ENCODE measurements at places on chromosomes 5 and 9.

- DNase-seq: peak; percentile 17
Measured at GRCh38 chr5:133322743-133323142, 270.9 kb downstream of the HSPA4 start.

DNA sequence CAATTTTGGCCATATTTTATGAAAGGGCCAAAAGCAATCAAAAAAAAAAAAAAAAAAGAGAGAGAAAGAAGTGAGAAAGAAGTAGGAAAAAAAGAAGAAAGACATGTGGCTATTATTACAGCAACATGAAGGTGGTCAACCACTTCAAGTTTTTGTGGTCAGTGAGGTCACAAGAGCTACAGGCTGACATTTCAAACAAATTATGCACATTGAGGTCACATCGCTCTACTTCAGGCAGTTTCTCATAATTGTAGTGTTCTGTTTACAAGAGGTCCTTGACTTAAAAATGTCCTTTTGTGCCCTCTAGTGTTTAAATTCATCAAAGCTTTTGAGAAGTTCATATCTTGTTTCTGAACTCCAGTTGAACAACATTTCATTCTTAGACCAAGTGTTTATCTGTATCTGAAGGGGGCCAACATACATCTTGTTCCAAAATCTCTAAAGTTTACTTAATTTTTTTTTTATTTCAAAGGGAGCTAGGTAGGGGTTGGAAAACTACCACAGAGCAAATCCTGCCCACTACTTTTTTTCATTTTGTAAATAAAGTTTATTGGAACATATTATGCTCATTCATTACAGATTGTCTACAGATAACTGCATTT is 513.1 kb downstream of the PDE4D start:
- peak; percentile 35 for DNase-seq

DNA sequence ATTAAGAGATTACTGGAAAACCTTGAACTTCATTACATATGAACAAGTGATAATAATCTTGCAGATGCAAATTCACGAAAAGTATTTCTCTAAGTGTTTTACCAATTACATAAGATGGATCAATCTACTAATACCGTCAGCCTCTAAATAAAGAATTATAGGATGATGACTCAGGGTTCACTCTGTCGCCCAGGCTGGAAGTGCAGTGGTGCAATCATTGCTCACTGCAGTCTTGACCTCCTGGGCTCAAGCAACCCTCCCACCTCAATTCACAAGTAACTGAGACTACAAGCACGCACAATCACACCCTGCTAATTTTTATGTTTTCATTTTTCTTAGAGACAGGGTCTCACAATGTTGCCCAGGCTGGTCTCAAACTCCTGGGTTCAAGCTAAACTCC is 56.1 kb downstream of the CHD1 start:
- no peak for DNase-seq

DNA sequence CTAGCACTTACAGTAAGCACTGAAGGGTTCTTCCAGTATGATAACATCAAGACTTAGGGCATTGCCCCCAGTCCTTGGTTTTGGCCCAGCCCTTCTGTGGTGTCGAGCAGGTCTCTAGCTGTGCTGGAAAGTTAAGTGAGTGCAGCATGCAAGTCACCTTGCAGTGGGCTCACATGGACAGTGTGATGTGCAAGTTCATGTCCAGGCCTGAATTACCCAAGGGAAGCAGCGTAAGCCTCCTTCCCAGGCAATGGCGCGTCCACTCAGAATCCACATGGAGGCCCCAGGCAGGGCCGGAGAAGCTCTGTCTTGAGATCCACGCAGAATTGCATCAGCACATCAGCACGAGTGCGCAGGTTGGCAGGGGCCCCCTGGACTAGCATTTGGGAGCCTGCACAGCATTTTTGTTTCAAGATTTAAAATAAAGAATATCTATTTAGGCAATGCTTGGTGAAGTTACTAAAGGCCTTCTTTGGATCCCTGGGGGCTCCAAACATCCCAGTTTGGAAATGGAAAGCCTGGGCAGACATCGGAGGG is 108.4 kb upstream of the ALDH1B1 start:
- DNase-seq: no peak

GRCh38 chr5:154084062-154084639 is 45.4 kb downstream of the MFAP3 start:
- DNase-seq: no peak

DNA sequence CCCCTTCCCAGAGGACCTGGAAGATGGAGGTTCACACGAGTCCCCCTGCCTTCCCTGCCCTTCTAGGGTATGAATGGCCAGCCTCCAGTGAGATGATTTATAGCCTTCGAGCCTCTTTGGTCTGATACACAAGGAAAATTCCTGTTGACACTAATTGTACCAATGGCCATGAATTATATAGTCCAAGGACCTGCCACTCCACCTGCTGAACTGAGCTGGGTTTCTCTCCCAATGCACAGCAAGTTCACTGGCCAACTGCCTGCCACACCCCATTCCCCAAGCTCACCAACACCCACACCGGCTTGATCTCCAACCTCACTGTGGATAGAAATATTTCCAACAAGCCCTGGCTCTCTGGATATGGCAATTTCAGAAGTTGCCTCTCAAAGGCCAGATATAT is 9.3 kb upstream of the ADRA1B start:
- no peak for DNase-seq

DNA sequence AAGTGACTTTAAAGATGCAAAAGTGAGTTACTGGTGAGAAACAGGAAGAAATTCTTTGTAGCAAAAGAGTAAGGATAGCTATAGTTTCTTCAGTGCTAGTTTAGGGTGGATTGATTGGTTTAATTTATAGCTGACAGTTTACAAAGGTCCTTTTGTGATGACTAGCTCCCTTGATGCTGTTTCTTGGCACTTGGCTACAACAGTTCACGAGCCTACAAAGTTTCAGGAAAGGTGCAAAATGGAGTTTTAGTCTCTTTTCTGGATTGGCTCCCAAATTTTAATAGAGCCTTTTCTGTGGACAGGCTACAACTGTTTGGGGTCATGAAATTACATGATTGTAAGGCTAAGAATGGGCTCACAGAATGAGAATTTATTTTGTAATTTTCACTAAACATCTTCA is 40.9 kb upstream of the BNIP1 start:
- DNase-seq: no peak

- DNase-seq: no peak
Measured at GRCh38 chr5:125148706-125149105, 402.3 kb upstream of the ZNF608 start.

GRCh38 chr5:158814521-158814920 is 285.2 kb downstream of the EBF1 start:
- no peak for DNase-seq

GRCh38 chr9:14883310-14883944 is 26.8 kb downstream of the FREM1 start:
- DNase-seq: no peak

GRCh38 chr5:95799191-95799835 is 23.2 kb downstream of the GLRX start:
- no peak for DNase-seq

GRCh38 chr5:102481054-102481715 is 17.6 kb downstream of the SLCO6A1 start:
- DNase-seq: no peak

GRCh38 chr9:35962126-35962906 is 4.4 kb upstream of the OR2S2 start:
- DNase-seq: peak; percentile 81

DNA sequence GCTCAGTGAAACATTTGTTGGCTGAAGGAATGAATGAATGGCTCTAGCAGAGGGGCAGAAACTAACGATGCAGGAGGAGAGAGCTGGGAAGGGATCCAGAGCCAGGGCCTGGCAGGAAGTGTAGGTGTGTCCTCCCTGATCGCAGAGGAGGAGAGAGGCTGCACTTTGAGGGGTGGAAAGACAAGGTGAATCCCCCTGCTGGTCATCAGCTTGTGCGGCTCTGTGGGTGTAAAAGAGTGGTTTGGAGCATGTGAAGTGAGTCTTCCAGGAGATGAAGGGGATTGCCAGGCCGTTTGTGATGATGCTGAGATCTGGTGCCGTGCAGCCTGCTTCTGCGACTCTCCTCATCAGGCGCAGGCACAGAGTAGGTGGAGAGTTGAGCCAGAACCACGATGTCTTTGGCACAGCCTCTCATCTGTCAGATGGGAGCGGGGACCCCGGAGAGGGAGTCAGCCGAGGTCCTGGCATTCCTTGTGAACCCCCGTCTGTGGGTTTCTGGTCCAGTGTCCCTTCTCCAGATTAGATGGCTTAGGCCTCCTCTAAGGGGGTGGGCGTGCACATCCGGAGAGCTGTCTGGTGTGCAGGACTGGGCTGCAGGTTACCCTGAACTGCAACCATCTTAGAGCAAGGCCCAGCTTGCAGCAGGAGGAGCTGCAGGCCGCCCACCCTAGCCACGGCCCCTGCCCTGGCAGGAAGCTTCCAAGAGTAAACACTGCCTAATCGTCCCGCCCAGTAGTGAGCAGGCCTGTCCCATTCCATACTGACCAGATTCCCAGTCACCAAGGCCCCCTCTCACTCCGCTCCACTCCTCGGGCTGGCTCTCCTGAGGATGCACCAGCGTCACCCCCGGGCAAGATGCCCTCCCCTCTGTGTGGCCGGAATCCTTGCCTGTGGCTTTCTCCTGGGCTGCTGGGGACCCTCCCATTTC is at the start of gene ADAMTS13:
ADAMTS13 (plus strand) TSS at position 753 of the 928 bp plus-strand sequence; CDS start at position 830, 77 bp downstream.
- DNase-seq: no peak

DNA sequence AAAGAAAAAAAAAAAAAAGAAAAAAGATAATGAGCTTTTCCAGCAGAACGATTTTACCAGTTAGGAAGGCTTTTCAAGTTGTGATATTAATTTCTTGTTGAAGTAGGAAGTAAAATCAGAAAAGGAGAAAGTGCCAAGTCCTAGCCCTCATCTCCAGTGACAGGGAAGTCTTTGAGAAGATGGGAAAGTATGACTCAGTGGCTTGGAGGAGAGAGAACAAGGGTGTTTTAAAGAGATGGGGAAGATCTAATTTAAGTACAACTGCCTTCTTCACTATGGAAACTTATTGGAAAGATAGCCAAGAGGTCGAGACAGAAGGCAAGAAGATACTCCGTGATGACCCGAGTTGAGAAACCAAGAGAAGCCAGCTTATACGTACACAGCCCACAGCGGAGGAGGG is 22.6 kb downstream of the FGF1 start:
- DNase-seq: no peak

DNA sequence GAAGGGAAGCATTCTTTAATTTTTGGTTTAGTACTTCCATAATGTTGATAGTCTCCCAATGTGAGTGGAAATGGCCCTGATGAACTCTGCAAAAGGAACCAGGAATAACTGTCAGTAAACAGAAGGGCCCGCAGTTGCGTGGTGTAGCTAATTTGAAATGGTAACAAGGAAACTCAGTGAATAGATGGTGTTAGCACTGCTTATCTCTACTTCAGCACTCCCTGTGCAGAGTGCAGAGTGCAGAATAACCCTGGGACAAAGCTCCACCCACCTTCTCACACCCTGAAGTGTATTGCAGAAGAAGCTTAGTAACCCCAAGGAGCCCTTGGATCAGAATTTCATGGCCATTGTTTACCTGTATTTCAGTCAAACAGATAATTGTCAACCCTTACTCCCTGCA is 158.9 kb downstream of the PCSK5 start:
- no peak for DNase-seq

DNA sequence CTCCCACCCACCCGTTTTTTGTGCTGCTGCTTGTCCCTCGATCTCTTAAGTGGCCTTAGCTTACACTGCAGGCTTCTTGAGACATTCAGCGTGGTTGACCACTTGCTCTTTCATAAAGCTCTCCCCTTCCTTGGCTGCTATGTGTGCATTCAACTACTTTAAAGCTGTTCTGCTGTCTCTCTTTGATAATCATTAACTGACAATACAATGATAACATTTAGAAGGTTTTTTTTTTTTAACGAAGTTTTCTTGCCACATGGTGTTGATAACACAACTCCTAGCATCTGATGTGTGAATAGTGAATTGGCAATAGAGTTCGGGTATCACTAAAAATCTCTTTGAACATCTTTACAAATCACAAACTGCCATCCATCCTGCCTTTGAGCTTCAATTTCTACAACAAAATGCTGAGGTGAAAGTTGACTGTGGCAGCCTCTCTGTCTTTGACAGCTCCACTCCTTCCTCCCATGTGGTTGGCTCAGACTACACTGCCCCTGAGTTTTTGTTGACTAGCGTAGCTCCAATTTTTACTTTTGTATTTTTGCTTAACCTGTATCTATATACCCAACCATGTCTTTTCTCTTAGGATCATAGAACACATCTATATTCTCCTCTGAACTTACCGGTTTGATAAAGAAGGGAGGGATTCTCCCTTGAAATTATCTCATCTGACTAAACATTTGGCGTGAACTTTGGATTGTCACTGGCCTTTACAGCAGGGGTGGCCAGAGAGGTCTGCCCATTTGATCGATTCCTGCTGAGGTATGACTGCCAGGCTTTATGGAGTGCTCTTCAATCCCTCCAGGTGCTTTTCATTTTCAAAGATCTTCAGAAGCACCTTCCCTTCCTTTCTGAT is 409.4 kb upstream of the CD180 start:
- no peak for DNase-seq

DNA sequence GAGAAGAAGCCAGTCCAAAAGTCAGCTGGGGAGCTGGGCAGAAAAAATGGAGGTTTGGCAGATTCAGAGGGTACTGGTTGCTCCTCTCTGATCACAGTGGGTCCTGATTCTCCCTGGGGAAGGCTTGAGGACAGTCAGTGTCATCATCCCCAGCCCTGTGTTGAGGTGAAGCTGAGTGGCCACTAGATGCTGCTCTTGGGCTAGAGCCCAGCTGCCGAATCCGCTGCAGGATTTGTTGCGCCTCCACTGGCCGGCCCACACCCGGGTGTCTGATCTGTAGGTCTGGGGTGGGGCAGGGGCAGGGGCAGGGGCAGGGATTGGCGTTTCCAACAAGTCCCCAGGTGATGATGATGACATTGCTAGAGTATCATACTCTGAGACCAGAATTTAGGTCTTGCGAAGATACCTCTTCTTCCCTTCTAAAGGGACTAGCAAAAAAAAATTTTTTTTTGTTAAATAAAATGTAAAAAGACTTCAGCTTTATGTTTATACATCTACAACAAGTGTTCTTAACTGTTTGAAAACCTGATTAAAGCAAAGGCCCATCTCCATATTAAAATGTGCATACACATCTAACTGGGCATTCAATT is 106.8 kb downstream of the PDE6A start:
- DNase-seq: peak; percentile 63

DNA sequence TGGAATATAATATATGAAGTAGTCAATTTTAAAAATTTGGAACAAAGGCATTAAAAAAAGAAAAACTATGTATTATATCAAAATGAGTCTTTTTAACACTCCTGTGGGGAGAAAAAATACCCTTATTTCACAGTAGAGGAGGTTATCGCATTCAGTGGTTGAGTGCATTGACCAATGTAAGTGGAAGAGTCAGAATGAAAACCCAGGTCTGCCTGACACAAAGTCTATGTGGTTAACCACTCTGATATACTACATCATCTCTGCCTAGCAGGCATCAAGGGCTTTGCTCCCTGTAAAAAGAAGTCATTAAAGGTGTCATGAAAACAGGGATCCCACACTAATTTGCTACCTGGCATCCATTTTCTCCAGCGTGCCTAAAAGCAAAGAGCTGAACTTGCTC is 417.2 kb upstream of the C9orf72 start:
- no peak for DNase-seq

- no peak for DNase-seq
Measured at GRCh38 chr5:1553539-1554409, 30.0 kb upstream of the LPCAT1 start.
